ENCODE measurements at places on chromosomes 2 and 18. TPM values are rescaled to one million over a fixed set of nuclear protein-coding genes. Genes with fewer than 3 reads are reported as not detected.

The MLPH gene
- not detected for polyA plus RNA-seq

The EIF2AK2 gene
- 10.7 TPM for polyA plus RNA-seq

The TXNDC2 gene
- 2.5 TPM for polyA plus RNA-seq

The COPS8 gene
- polyA plus RNA-seq = 82.9 TPM

The IL37 gene
- polyA plus RNA-seq = not detected

The RAB6C gene
- polyA plus RNA-seq = not detected

The SOX11 gene
- not detected for polyA plus RNA-seq

The CCDC85A gene
- 0.03 TPM for polyA plus RNA-seq

The RAB27B gene
- polyA plus RNA-seq = 0.67 TPM

The EVX2 gene
- not detected for polyA plus RNA-seq

The HOXD4 gene
- polyA plus RNA-seq = not detected

The KCNJ13 gene
- polyA plus RNA-seq = not detected

The EXOC6B gene
- 1.8 TPM for polyA plus RNA-seq

The EHD3 gene
- polyA plus RNA-seq = 0.03 TPM

The HOXD10 gene
- not detected for polyA plus RNA-seq

The EPHA4 gene
- polyA plus RNA-seq = not detected
